ENCODE measurements at places on chromosomes 4 and X.

GRCh38 chr4:158397781-158398180 lies 123.9 kb upstream of the RXFP1 start:
- no peak for DNase-seq

- no peak for DNase-seq
These were observed 101.0 kb upstream of the HS3ST1 start for GRCh38 chr4:11529625-11530201.

DNA sequence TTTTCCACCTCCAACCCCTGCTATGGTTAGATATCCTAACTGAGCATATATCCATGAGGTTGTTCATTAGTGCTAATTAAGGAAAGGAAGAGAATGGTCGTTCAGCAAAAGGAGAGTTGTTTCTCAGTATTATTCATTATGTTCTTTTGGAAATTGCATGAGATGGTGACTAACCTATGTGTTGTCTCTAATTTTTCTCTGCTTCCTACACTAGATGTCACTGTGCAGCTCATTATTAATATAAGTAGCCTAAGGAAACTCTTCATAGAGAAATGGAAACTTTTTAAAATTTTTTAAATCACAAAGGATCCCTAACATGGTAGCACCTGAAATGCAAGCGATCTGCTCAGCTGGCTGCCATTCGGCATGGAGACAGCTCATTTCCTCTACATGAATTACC lies 67.7 kb upstream of the FAM9A start:
- peak; percentile 0 for DNase-seq

GRCh38 chr4:153623491-153623890 lies 60.6 kb upstream of the TLR2 start:
- no peak for DNase-seq

GRCh38 chrX:135345107-135345589 lies 35.9 kb downstream of the ETDC start:
- DNase-seq: peak; percentile 44

GRCh38 chr4:83247415-83248357 lies 36.9 kb downstream of the COQ2 start:
- DNase-seq: no peak

GRCh38 chr4:142579443-142579842 lies 266.7 kb downstream of the INPP4B start:
- no peak for DNase-seq

DNA sequence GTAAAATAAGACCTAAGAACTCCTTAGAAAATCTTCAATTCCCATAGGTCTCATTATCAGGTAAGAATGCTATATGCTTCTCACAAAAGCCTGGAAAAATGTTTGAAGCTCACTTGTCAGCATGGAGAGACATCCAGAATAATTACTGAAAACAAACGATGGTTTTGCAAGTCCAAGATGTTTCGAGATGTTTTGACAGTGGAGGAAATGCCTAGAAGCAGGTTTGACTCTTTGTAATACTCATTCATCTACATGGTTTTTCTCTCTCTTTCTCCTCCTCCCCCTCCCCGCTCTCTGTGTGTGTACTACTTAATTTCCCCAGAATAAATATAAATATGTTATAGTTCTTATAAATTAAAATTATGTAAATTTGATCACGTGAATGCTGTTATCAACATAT lies 131.9 kb upstream of the NR3C2 start:
- no peak for DNase-seq

- no peak for DNase-seq
These were observed 1176.2 kb downstream of the PCDH7 start for GRCh38 chr4:31896349-31896748.

DNA sequence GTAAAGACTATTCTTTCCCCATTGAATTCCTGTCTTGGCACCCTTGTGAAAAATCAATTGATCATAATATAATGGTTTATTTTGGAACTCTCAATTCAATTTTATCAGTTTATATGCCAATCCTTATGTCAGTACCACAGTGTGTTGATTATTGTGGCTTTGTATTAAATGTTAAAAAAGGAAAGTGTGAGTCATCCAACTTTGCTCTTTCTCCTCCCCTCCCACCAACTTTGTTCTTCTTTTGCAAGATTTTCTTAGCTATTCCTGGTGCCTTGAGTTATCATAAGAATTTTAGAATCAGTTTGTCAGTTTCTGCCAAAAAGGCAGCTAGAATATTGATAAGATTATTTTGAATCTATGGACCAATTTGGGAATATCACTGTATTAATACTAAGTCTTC lies 11.2 kb upstream of the RNF175 start:
- DNase-seq: peak; percentile 80

DNA sequence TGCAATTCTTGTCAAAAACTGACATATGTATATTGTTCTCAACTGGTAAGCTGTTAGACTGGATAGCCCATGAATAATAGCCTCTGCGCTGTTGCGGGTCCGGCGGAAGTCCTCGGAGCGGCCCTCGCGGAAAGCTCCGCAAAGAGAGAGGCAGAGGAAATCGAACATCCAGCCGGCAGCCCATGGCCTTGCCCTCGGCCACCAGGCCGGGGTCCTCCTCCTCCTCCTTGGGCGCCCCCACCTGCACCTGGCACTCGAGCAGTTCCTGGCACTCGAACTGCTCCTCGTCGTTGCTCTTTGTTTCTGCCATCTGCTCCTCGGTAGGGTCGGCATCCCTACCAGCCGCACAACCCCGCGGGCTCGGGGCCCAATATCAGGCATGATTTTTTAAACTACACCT lies 1176.3 kb downstream of the PCDH18 start:
- DNase-seq: no peak

DNA sequence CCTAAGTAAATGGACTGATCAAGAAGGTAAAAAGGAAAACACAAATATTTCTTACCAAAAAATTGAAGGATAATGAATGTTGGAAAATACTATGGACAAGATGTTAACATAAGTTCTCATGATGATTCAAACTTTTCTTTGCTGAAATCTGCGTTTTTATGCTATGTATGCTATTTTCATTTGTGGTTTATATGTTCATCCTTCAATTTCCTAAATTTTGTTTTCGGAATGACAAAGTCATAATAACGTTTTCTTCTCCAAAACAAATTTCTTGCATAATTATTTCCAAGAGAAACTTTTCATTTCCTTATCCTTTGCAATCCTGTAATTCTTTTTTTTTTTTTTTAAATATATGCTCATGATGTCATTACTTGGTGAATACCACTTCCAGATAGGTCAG lies 7.8 kb downstream of the PF4V1 start:
- DNase-seq: no peak

GRCh38 chrX:119816300-119816699 lies 24.9 kb upstream of the RPL39 start:
- no peak for DNase-seq

- DNase-seq: no peak
These were observed 7.8 kb upstream of the BOD1L1 start for GRCh38 chr4:13635286-13635799.

GRCh38 chr4:22391551-22391950 lies 124.3 kb downstream of the ADGRA3 start:
- no peak for DNase-seq

- peak; percentile 69 for DNase-seq
These were observed 355.8 kb downstream of the KLHL4 start for GRCh38 chrX:87873347-87873941.

- no peak for DNase-seq
These were observed 75.5 kb upstream of the ADRA2C start for GRCh38 chr4:3690551-3691152.

DNA sequence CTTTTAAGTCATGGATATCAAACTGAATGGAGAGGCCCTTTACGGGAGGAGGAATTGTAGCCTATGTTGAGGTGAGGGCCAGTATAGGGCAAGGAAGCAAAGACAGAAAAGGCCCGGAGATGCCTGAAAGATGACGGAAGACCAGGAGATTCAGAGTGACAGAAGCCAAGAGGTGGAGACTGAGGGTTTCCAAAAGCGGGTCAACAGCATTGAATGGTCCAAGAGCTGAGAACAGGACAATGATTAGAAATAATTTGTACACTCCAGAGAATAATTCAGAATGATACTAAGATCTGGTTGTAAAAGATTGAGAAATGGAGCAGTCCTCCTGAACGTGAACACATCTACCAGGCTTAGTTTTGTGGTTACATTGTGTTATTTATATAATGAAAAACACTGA lies 45.5 kb upstream of the ZNF518B start:
- DNase-seq: no peak

- DNase-seq: no peak
These were observed 84.2 kb upstream of the NRK start for GRCh38 chrX:105738162-105738561.

GRCh38 chr4:14452764-14453163 lies 549.5 kb upstream of the CPEB2 start:
- DNase-seq: no peak

DNA sequence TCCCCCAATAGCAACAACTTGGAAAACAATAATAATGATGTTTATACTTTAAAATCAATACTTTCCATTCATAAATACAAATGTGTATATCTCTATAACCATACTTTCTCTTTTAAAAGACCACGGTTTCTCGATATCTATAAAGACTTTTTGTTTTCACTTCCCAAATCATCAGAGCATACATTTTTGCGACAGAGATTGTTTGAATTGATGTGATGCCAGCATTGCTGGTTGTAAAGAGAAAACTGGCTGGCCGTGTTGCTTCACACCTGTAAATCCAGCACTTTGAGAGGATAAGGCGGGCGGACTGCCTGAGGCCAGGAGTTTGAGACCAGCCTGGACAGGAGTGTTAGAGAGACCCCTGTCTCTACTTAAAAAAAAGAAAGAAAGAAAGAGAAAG lies 77.6 kb upstream of the ZNF518B start:
- no peak for DNase-seq

DNA sequence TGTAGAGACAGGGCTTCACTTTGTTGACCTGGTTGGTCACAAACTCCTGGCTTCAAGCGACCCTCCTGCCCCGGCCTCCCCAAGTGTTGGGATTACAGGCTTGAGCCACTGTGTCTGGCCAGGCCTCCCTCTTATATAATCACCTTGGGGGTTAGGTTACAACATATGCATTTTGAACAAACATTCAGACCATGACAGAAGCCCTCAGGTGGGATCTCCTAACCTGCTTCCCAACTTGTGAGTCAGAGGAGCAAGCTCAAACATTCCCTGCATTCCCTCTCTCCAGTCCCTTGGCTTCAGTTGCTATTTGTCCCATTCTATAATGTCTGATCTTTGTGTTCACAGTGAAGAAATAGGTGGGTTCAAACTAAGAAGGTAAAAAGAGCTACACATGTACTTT lies 76.5 kb upstream of the NRK start:
- no peak for DNase-seq

DNA sequence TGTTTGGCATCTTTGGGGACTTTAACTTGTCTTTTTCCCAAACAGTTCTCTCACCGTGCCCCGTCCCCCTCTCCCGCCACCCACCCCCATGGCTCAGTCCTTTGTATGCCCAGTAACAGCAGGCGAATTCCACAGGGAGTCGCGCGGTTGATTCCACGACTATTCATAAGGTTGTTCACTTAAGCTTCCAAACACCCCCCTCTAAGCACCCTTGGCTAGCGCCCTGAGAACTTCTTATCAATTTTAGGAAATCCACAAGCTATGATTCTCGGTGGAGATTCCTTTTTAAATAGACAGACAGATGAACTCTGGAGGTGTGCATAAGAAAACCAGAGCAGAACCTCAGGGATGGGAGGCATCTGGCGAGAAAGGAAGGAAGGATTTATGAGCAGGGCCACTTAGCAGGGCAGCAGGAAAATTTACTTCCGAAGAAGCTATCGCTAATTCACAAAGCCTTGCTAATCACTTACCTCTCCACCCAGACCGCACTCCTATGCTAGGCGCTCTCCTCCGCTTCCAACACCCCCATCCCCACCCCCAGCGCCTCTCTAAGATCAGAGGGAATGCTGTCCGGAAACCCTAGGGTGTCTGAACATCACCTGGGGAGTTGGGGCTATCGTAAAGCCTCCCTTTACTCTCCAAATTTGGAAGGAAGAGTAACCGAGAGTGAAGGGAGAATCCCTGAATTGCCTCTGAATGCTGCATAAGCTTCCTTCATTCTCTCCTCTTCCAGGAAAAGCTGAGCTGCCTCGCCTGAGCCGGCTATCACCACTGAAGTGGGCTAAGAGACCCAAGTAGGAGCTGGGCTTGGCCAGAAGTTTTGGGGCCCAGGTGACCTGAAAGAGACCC lies 1.7 kb downstream of the UNC5C start:
- DNase-seq: no peak

DNA sequence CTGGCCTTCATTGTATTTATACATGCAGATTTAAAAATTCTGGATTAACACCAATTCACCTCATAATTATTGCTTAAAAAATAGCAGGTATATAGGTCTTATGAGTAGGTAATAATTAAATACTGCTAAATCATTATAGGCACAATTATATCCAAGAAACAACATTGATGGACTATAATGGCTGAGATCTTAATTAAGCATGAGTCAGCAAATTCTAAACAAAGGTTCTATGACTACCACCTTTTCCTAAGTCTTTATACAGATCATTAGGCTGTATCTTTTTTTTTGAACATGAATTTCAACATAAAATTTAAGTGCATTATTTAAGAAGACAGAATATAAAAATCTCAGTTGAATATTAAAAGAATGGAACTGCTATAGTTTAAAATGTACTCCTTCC lies 1678.7 kb upstream of the PCDH10 start:
- no peak for DNase-seq

GRCh38 chr4:148955564-148956297 lies 513.5 kb upstream of the NR3C2 start:
- no peak for DNase-seq

DNA sequence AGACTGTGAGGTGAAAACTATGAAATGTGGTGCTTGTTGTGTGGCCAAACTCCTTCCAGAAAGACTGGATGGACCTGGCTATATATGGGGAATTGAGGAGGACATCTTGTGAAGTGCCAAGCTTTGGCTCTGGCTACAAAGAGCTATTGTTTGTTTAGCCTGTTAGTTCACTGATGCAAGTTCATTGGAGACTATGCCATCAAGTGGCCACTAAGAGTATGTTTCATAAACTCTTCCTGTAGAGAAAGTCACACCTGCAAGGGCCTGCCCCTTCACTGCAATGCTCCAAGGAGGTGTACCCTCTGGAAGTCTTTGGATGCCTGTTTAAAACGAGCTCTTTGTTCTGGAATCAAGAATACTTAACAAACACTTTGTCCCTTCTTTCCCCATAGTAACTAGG lies 382.0 kb downstream of the GABRG1 start:
- DNase-seq: peak; percentile 8

DNA sequence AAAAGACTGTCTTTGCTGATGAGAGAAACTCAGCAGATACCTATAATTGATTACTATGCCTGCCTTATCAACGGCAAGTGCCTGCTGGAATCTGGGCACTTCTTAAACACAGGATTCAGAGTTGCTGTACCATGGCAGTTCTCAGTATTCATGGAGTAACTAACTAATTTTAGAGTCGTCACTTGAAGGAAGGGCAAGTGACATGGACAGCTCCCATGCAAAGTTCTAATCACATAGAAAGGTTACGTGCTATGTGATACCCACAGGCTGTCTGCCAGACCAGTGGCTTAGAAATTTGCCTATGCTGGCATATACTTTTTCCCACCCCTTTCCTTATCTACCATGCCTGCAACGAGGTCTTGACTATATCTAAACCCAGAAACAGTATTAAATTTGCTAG lies 931.1 kb upstream of the TENM3 start:
- no peak for DNase-seq

- peak; percentile 76 for DNase-seq
These were observed 6.0 kb downstream of the SLC2A9 start for GRCh38 chr4:10015140-10015753.

All from OCI-M1 (cell line).